Inflammatory macrophage (primary cell): ENCODE measurements at places on chromosomes 2 and 18.

GRCh38 chr2:38515155-38516074 is 87.3 kb downstream of the HNRNPLL start:
- DNase-seq = no peak

DNA sequence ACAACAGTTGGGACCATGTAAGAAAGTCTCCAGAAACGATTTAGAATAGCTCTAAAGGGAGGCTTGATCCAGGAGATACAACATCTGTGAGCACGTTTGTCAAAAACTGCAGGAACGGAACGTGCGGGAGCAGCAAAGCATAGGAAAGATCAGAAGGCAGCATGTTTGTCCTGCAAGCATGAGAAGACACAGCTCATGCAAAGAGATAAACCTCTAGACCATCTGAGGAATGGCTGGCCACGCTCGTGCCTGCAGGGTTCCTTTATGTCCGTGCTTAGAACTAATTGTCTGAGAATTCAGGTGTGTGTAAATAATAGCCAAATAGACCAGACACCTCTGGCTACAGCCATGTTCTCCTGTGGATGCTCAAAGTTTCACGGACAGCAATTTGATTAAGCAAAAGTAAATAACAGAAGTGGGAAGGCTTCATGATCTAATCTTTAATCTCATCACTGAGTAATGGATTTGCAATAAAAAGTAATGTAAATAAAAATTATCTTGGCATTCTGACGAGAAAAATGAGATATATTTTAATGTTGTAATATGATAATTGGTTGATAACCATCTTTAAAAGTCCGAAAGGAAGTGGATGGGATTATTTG is 534.8 kb upstream of the CDH7 start:
- no peak for DNase-seq

- peak; percentile 57 for DNase-seq
These were observed 118.6 kb upstream of the ATP8B1 start for GRCh38 chr18:57921708-57922107.

- no peak for DNase-seq
These were observed 214.8 kb downstream of the ATAD2B start for GRCh38 chr2:23711979-23712755.

GRCh38 chr2:170973492-170974303 is 44.6 kb downstream of the GORASP2 start:
- DNase-seq = peak; percentile 80

- DNase-seq = no peak
These were observed 102.2 kb downstream of the CAPN13 start for GRCh38 chr2:30705056-30705455.

GRCh38 chr2:239306274-239307220 is 94.3 kb downstream of the HDAC4 start:
- no peak for DNase-seq

- no peak for DNase-seq
These were observed 53.9 kb downstream of the LNPK start for GRCh38 chr2:175948191-175948590.

DNA sequence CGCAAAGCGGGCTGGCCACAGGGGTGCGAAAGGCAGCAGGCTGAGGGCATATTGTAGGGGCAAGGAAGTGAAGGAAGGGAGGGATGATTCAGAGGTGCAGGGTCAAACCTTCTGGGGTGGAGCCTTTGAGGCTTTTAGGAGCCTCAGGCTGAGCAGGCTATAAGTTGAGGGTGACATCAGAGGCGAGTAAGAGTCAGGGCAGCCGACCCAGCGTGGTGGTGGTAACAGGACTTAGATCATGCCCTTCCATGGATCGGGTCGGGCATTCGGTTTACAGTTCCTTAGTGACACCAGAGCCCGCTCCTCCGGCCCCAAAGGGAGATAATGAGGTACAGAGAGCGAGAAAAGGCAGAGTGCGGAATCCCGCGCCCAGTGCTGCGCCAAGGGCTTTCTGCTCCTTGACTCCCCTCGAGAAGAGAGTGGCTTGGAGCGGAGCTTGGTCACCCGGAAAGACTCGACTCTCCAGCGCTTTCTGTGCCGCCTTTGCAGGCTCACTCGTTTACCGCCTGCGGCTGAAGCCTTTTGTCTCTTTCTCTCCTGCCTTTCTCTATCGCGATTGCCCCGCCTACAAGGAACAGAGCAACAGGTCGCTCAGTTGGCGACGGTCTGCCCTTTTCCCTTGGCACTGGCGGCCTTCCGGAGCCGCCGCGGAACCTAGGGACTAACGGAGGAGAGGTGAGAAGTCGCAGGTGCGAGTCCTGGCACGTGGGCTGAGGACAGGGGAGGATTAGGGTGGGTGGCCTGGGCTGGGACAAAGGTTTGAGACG is 720 bp downstream of the LBX2 start:
- peak; percentile 15 for DNase-seq

GRCh38 chr2:1493431-1494126 is 80.3 kb downstream of the TPO start:
- no peak for DNase-seq

DNA sequence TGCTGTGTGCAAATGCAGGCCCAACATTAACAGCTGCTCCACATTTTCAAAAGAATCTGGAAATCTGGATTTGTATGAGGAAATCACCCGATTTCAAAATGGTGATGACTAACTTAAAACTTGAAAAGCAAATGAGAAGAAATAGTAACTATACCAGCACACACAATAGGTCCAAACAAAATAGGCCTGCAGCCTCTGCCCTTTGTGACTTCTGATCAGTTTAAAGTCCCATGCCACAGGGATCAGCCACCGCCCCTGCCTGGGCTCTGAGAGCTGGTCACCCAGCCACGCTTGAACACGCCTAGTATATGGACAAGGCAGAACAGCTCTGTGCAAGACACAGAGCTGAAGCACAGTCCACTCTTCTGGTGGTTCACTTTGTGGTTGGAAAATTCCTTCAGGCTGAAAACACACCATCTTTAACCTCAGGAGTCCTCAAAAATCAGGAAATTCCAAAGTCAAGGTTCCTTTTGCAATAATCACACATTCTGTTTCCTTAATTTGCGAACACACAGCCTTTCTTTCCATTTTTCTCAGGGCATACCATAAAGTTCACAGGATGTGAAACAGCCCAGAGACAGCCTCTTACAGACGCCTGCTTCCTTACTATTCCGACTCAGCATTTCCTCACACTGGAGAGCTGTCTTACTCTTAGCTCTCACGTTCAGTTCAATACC is 150.1 kb upstream of the RIOK3 start:
- DNase-seq = peak; percentile 21

DNA sequence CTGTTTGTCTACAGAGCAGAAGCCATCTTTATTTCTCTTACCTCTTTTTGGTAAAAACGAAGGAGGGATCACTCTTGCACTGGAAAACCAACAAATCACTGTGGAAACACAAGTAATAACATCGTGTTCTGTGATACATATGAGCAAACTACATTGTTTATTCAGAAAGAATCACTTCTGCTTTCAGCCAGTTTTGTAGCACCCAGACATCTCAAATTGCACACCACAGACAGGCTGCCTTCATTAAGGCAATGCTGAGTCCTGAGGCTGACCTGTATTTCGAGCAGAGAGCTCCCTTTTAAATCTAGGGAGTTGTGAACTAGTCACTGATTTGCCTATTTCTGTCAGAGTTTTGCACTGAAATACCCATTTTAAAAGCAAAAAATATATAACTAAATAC is 1003.2 kb upstream of the FAM98A start:
- no peak for DNase-seq
